ENCODE measurements at places on chromosomes 5 and 9.

DNA sequence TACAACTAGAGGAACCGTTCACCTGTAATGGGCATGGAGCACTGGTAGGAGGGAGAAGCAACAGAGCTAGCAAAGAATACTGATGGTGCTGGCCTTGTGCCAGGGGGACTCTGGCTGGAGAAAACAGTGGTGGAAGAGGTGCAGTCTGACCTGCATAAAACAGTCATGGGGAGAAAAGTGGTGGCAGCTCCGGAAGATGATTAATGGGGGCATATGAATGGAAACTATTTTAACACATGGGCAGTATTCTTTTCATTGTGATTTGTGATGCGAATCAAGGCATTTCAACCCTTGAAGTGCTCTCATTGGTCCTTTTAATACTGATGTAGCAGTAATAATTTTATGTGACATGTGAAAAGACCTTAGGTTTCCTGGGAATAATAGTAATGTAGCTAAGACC lies 219.6 kb downstream of the ADAMTS6 start:
- DNase-seq: no peak

DNA sequence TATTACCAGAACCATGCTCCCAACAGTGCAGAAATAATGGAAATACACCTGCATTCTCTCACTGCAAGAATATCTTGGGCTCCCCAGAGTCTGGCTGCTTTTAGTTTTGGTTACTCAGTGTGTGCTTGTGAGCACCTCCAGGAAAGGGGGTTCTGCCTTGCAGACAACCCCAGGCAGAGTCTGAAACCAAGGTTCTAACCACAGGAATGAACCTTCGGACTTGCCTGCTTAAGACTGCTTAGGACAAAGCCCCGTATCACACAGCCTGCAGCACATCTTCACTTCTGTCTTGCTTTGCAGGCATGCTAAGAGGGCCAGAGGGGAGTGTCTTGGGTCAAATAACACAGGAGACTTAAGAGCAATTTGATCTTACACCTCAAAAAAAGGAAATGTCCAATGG lies 94.8 kb upstream of the SPATA31C2 start:
- no peak for DNase-seq

DNA sequence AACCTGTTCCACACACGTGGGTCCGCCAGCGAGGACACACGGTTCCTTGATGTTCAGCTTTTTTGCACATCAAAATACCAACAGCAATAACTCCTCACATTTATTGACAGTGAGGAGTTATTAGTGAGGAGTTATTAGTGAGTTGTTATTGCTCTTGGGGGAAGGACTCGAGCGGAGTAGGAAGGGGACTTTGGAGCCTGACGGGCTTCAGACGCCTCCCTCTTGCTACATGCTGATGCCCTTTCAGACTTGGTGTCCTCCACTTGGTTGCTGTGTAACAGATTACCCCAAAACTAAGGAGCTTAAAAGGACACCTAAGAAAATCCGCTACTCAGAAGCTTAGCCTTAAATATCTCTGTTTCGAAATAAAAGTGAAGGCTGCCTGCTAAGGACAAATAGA lies 181.9 kb upstream of the MSX2 start:
- no peak for DNase-seq

DNA sequence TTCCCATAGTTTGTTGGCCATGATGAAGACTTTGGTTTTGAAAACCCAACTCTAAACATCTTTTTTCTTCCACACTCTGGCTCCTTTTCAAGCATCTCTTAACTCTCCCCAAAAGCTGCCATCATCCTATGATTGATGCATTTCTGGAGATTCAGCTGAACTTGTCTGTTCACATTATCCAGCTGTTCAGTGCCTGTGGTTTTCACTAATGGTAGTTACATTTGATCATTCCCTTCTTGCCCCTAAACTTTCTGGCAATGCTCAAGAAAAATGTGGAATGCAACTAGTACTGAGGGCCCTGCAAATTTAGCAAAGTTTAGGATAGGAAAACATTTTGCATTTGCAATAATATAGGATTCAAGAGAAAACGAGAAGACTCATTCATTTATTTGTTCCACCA lies 267.5 kb downstream of the ENC1 start:
- DNase-seq: no peak

DNA sequence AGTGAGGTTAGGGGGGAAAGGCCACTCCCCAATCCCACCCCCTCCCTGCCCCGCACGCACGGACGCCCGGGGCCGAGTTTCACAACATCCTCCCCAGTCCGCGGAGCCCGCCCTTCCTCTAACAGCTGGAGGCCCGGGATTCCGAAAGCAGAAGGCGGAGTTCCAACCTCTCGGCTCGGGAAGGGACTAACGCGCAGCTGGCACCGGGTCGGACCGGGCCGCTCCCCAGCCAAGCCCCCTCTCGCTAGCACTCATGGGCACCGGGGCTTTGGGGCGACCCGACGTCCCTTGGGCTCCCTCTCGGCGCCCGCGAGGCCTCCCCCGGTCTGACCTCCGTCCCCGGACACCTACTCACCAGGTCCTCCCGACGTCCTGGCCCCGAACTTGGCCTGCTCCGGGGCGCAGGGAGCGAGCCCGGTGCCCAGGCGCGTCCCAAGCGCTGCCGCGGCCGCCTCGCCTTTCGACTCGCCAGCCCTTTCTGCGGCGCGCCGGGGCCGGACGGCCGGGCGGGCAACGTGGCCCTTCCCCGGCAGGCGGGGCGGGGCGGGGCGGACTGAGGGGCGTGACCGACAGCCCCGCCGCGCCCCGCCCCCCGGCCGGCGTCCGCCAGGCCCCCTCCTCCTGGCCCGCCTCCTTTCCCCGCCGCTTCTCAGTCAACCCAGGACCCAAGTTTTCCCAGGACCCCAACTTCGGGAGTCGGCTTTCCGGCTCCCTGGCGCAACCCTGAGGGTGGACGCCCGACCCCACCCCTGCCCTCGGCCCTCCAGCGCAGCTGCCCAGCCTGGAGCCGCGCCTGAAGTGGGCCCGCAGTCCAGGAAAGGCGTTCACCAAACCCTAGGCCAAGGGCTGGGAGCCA lies at the start of gene MGAT1:
MGAT1 (minus strand) TSS at position 482 of the 856 bp plus-strand sequence. CDS start 9,835 bp downstream, outside the sequence.
- no peak for DNase-seq

GRCh38 chr5:82816926-82817325 lies 260.3 kb downstream of the TMEM167A start:
- no peak for DNase-seq

GRCh38 chr5:172429201-172429940 lies 25.0 kb downstream of the SH3PXD2B start:
- no peak for DNase-seq

GRCh38 chr5:179668391-179668790 lies 12.4 kb downstream of the CBY3 start:
- no peak for DNase-seq

DNA sequence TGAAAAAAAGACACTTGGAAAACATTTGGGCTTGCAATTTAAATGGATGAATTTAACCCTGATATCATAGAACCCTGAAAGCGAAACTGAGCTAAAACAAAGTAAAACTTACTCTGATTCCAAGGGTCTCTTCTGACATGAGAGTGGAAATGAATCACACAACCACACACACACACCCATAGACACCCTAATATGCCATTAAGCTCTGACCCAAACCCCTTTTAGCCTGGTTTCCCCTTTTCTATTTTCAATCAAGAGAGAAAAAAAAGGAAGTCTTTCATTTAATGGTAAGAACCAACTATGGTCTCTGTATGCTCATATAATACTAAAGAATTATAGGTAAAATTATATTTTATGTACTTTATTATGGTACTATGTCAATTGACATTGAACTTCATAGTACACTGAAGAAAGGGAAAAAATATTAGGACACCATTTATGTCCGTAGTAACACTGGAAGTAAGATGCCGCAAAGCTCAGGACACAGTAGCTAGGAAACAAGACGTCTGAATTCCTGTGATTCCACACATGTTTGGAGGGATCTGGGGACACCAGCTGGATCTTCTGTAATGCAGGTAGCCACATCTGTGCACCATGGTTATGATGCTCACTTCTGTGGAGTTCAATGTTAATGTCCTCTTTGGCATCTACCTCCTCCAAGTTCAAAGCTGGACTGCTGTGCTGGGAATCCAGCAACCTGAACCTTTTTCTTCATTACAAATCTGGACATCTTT lies 95.8 kb downstream of the PCSK1 start:
- DNase-seq: no peak

DNA sequence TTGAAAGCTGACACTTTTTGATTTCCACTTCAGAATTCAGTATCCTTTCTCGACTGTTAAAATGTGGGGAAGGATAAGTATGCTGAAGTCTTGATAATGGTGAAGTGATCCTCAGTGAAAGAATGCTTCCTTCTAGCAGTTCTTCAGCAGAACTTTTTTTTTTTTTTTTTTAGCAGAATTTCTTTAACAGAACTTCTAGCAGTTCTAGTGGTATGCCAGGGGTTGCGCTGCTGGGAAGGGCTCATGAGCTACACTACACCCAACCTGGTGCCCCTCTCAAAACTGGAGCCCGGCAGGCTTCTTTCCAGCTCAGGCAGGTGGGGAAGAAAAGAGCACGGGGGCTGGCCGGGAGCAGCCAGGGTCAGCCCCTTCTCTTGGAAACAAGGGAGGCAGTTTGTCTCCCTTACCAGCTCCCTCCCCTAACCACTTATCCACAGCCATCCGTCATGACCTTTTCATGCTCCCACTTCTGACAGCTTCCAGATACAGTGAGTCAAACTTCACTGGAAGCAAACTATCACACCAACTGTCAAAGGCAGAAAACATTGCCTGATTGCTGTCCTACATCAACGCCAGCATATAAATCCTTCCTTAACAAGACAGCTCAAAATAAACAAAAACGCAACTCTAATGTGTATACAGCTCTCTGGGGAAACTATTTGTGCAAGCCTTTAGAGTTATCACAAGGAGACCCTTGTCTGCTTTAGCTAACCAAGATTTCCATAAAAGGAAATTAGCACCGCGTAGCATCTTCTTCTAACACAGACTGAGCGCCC lies 211.5 kb downstream of the GAPVD1 start:
- DNase-seq: no peak

DNA sequence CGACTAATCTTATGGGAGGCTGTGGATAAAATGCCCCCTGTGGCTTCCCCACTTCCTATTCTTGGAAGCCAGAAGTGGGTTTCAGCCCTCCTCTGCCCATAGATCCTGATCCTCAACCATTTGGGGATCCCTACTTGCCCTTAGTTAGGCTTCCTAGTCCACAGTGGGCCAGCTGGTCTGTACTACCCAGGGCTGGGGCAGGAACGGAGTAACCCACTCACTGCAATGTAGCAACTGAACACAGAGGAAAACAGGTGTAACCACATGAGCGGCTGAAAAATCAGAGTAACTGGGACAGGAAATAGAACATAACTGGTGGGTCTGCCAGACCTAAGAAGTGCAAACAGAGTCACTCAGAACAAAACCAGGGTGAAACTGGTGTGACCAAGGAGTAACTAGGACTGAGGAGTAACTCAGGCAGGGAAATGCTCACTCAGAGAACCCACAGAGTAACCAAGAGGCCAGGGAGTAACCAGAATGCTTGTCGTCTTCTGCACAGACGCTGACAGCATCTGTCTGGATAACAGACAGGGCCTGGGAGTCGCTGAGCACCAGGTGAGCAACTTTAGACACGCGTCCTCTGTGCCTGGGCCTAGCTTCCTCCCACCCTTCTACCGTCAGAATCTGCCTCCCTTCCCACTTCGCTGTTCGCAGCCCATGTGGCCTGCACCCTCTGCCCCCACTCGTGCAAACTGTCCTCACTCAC lies 1.0 kb downstream of the AQP3 start:
- DNase-seq: no peak

DNA sequence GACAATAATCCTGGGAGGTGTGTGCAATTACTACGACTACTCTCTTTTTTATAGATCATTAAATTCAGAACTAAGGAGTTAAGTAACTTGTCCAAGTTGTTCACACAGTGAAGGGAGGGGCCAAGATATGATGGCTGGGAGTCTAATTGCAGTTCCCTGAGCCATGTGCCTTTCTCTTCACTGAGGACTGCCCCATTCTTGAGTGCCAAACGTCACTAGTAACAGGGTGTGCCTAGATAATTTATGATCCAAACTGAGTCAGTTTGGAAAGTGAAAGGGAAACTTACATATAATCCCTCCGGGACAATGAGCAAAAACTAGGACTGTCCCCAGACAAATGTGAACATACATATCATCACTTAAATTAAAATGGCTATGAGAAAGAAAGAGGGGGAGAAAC lies 20.2 kb downstream of the IL7R start:
- no peak for DNase-seq

DNA sequence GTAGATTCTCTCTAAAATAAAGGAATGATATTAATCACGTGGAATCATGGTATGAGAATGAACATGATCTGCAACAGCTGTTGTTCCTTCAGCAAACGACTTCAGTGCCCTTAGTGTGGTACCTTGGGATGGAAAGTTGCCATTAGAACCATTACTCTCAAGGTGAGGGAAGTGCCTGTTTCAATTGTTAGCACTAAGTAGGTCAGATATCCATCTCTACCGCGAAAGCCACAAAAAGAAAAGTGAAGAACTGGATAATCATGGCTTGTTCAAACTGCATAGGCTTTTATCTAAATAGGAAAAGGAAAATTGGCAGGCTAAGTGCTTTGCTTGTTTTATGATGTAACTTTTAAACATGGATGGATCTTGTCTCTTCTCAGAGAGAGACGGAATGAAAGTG lies 380.7 kb downstream of the MRPS30 start:
- no peak for DNase-seq

GRCh38 chr5:119476341-119476740 lies 24.0 kb downstream of the HSD17B4 start:
- no peak for DNase-seq

DNA sequence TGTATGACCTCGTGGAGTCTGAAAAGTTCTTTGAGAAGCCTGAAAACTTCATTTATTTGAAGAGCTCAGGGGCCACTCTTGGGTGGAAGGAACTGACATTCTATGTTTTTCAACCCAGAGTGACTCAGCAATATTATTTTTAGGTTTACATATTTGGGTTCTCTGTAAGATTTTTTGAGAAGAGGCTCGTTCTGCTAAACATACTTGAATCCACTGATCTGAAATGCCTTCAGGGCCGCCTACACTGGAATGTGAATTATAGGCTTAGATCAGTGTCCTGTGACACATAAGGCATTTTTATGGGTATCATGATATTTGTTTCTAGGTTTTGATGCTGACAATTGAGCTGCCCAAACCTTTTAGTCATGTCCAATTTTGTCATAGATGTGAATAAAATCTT lies 86.2 kb downstream of the PSAT1 start:
- DNase-seq: no peak

GRCh38 chr5:51381761-51382474 lies 1.3 kb upstream of the ISL1 start:
- no peak for DNase-seq

GRCh38 chr5:58481066-58481676 lies 10.1 kb upstream of the GAPT start:
- no peak for DNase-seq

DNA sequence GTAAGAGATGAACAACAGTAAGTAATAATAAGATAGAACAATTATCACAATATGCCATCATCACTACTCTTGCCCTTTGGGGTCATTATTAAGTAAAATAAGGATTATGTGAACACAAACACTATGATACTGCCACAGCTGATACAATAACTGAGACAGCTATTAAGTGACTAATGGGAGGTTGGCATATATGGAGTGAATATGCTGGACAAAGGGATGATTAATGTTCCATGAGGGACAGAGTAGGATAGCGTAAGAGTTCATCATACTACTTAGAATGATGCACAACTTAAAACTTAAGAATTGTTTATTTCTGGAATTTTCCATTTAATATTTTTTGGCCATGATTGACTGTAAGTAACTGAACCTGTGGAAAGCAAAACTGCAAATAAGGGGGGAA lies 16.6 kb downstream of the POU5F2 start:
- no peak for DNase-seq

- no peak for DNase-seq
These were observed 106.9 kb upstream of the VCAN start for GRCh38 chr5:83364312-83365299.

All from activated naive CD4-positive, alpha-beta T cell (primary cell).